ENCODE measurements at places on chromosomes 2 and 18. TPM values are rescaled to one million over a fixed set of nuclear protein-coding genes. Genes with fewer than 3 reads are reported as not detected.

Gene OTOF
- not detected for total RNA-seq

Gene LYG2
- total RNA-seq, result not detected

- no peak overlapping the region for H3K4me3 ChIP-seq
- no peak overlapping the region for H3K27ac ChIP-seq
- no peaks in the 10 kb centered on the region for H3K4me1 ChIP-seq
- no peaks in the 10 kb centered on the region for H3K36me3 ChIP-seq
- no peak for DNase-seq
- H3K27me3 ChIP-seq, result no peaks in the 10 kb centered on the region
These were observed 141.6 kb downstream of the CCDC148 start for GRCh38 chr2:158315000-158315399.

DNA sequence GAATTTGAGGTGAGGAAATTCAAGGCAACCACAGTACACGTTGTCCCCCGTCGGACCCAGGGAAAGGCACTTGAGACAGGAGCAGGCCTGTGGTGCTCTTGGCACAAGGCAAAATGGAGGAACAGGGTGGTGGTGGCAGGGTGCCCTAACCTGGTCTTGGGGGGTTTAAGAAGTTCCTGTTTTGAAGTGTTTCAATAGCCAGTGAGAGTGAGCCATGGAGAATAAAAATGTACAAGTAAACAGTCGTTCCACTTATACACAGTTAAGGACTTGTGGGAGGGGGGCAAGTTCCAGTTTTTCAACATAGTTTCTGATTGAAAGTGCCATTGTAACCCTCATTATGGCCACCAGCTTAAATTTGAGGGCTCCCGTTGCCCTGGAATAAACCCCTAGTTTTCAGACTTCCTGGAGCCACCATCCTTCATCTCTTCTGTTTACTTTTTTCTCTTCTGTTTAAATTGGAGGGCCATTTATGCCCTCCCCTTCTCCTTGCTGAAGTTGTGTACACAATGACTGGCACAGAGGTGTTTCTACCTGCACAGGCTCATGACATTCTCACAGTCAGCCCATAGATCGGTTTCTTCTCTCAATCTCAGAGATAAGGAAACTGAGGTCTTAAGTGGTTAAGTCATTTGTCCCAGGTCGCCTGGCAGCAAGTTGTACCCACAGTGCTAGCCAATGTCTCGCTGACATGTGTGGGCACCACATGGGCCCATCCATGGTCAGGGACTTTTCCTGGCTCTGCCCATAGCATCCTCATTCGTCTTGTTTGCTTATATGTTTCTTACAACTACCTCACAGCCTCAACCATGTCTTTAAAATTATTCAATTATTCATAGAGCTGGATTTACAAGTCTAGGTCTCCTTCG, 66.0 kb upstream of the ST3GAL5 start:
- DNase-seq, result no peak
- no peaks in the 10 kb centered on the region for H3K27me3 ChIP-seq
- peaks cover 14% of the 10 kb centered on the region for H3K4me1 ChIP-seq
- no peaks in the 10 kb centered on the region for H3K36me3 ChIP-seq
- H3K27ac ChIP-seq, result no peak overlapping the region

DNA sequence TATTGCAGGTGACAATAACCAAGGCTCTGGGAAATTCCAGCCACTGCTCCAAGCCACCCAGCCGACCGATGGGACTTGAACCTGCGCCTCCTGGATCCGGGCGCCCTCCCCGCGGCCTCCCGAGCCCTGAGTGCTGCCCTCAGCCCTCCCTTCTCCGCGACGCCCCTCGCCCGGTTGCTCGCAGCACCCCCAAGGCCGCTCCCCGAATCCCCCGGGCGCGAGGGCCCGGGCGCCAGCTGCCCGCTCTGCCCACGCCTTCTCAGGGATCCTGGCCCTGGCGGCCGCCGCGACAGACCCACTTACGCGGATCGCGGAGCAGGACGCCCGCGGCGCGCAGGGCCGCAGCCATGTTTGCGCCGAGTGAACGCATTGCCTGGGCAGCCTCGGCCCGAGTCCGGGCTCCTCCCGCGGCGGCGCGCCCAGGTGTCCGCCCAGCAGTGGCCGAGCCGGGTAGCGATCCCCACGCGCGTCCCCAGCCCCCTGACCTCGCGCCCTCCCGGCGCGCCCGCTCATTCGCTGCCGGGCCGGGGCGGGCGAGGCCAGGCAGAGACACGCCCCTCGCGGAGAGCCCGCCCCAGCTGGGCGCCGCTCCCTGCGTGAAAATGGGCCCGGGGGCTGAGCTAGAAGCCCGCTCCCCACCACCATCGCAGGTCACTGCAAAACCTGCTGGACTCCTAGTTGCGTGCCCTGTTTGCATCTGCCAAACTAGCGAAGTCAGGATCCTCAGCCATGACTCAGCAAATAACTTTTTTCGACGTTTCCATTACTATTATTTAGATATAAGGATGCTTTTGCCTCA, at the start of gene FECH:
TSS of gene FECH (minus strand) at position 452 of the 799 bp plus-strand sequence. CDS start at position 370, 82 bp downstream.
- H3K27ac ChIP-seq, result peak within 1 kb of the TSS; percentile 81
- H3K36me3 ChIP-seq, result peaks cover 13% of the 10 kb centered on the region
- no peaks in the 10 kb centered on the region for H3K27me3 ChIP-seq
- peaks cover 15% of the 10 kb centered on the region for H3K4me1 ChIP-seq
- peak; percentile 61 for DNase-seq

DNA sequence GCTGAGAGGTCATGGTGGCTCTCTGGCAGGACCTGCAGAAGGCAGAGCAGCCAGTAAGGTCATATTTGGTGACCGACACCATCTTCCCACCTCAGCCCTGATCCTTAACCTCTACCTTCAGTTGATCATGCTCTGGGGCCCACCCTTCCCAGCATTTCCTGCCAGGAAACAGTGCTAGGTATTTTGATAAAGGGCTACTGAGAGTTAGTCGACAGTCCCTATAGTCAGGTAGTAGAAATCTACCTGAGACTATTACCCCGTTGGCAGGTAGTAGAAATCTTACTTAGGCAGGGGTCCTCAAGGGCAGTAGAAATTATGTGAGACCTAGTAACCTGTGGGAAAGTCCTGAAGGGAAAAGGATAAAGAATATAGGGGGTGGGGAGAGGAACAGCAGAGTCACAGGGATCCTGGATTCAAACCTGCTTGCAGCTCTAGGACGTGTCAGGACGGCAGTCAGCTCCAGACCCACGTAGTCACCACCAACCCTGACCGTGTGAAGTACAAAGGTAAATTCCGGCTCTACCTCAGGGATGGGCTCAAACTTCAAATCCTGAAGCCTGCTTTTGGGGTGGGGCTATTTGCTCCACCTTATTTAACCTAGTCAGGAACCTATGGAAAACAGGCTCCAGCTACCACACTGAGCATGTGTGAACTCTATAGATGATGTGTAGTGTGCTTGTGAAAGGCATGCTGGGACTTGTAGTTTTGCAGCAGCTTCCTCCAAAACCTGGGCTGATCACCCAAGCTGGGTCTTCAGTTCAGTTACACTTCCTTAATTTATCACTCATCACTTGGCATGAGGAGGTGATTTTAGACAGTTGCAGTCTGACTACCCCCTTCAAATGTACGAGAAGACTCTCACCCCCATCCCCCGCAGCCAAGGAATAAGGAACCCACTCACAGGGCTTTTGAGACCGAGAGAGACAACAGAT, at the start of gene DQX1:
TSS of gene DQX1 (minus strand) at position 515 of the 932 bp plus-strand sequence. CDS start at position 13, 502 bp downstream.
- DNase-seq, result peak; percentile 78
- H3K4me3 ChIP-seq, result peak within 1 kb of the TSS; percentile 71
- peak within 1 kb of the TSS; percentile 91 for H3K27ac ChIP-seq
- H3K27me3 ChIP-seq, result no peaks in the 10 kb centered on the region
- peaks cover 38% of the 10 kb centered on the region for H3K36me3 ChIP-seq

- H3K27me3 ChIP-seq, result no peaks in the 10 kb centered on the region
- no peaks in the 10 kb centered on the region for H3K36me3 ChIP-seq
- no peak overlapping the region for H3K4me3 ChIP-seq
- H3K4me1 ChIP-seq, result peaks cover 5% of the 10 kb centered on the region
- H3K27ac ChIP-seq, result no peak overlapping the region
These were observed 2.2 kb downstream of the HMSD start for GRCh38 chr18:63951302-63951705.

- H3K27ac ChIP-seq, result no peak overlapping the region
- H3K4me3 ChIP-seq, result no peak overlapping the region
- H3K27me3 ChIP-seq, result no peaks in the 10 kb centered on the region
These were observed 165.6 kb downstream of the ARL6IP6 start for GRCh38 chr2:152883951-152884487.

DNA sequence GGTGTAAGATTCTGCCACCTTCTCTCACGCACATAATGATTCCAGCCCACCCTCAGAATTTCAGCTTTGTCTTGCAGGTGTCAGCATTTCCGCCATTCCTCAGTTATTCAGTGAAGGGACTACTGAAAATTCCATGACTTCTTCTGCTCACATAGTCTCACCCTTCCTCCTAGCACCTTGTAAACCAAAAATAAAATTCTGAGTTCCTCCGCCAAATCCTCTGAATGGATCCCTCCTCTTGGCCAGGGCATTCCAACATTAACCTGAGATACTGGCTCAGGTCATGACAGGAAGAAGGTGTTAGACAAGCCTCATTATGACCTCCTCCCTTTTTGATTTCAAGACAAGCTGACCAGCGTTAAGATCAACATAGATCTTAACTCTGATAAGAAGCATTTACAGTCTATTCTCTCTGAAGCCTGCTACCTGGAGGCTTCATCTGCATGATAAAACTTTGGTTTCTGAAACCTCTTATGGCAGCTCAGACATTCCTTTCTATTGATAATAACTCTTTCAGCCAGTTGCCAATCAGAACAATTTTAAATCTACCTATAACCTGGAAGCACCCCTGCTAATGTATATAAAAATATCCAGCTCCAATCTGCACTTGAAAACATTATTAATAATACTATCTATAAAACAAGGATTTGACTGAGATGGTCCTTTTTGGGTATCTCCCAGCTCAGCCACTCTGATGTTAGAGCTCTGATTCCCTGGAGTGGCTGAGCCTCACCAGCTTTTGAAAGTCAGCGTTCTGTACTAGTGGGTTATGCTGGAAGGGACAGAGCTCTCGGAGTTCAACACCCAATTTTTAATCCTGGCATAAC, 136.4 kb upstream of the APCDD1 start:
- H3K4me1 ChIP-seq, result peaks cover 18% of the 10 kb centered on the region
- H3K27me3 ChIP-seq, result no peaks in the 10 kb centered on the region
- no peak overlapping the region for H3K4me3 ChIP-seq
- DNase-seq, result no peak
- H3K36me3 ChIP-seq, result no peaks in the 10 kb centered on the region

DNA sequence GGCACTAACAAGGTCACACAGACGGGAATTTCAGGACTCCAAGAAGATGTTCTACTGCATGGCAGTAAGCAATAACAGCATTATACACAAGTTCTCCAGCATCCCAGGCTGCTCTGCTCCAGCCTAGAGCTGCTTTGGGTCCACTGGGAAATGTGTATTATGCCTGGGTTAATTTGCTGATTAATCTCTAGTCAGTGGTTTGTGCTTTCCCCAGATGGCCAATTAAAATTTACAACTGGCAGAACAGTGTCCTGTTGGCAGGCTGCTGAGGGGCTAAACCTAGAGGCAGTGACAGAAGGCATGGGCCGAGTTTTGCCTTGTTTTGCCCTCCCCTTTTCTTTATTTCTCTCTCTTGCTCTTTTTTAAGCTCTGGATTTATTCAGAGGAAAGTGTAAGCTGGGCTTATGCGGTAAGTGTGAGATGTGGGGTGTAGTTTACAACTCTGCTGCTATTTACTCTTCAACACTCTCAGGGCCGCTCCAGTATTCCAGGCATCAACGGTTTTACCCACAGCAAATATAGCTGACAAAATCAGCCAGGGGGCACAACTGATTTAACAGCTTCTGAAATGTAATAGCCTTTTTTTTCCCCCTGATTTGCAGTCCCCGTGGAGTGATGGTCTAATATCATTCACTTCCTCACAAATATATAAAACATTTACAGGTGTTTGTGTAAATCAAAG, 348.0 kb downstream of the GPD2 start:
- no peak overlapping the region for H3K27ac ChIP-seq
- DNase-seq, result no peak
- no peaks in the 10 kb centered on the region for H3K36me3 ChIP-seq
- no peaks in the 10 kb centered on the region for H3K4me1 ChIP-seq

- H3K27ac ChIP-seq, result no peak overlapping the region
- H3K27me3 ChIP-seq, result no peaks in the 10 kb centered on the region
- DNase-seq, result no peak
- H3K36me3 ChIP-seq, result no peaks in the 10 kb centered on the region
These were observed 120.8 kb downstream of the NFATC1 start for GRCh38 chr18:79516441-79516931.

DNA sequence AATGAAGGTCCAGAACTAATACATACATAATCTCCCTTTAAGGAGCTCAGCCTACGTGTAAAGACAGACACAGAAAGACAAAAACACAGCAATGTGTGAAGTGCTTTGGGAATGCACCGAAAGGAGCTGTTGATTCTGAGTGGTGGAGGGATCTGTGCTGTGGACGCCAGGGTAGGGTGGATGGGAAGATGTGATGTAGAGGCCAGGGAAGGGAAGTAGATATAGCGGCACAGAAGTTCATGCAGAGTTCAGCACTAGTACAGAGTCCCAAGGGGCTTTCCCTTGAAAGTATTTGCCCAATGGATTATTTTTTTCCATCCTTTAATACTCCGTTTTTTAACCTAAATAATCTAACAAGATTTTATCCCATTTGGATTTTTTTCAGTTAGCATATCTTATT, 32.1 kb upstream of the DOCK10 start:
- H3K4me3 ChIP-seq, result no peak overlapping the region
- peaks cover 5% of the 10 kb centered on the region for H3K4me1 ChIP-seq
- no peak for DNase-seq
- H3K36me3 ChIP-seq, result no peaks in the 10 kb centered on the region
- H3K27me3 ChIP-seq, result peaks cover 12% of the 10 kb centered on the region

DNA sequence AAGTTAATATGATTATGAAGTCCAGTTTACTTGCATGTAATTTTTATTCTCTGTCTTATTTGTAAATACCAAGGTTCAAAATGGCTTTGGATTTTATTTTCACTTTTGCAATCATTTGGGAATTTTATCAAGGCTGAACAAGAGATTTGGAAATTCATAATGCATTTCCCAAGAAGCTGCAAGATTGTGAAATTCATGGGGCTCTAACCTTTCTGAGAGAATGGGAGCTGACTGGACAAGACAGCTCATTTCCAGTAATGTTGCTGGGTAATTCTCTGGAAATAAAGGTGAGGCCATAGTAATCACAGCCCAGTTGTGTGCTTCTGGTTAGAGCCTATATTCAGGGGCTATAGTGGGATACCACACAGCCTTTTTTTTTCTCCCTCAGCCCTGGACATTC, 21.5 kb upstream of the NABP1 start:
- DNase-seq, result peak; percentile 94
- H3K36me3 ChIP-seq, result no peaks in the 10 kb centered on the region
- H3K27me3 ChIP-seq, result no peaks in the 10 kb centered on the region
- peaks cover 21% of the 10 kb centered on the region for H3K4me1 ChIP-seq
- no peak overlapping the region for H3K4me3 ChIP-seq

DNA sequence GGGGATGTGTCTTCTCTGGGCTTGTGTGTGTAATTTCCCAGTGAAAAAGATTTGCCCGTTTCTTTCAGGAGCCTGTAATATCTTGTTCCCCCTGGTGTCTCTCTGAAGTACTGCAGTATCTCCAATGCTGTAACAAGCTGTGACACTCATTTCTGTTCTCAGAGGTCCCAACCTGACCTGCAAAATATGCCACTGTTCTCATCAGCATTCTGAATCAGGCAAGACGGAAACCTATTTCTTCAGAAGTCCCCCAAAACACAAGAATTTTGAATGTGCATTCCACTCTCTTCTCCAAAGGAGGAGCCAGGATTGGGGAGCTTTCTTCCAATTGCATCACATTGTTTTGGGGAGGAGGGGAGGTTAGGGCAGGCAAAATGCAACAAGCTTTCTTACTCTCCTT, 77.0 kb upstream of the CNGA3 start:
- no peaks in the 10 kb centered on the region for H3K27me3 ChIP-seq
- DNase-seq, result peak; percentile 63
- no peaks in the 10 kb centered on the region for H3K36me3 ChIP-seq
- no peak overlapping the region for H3K4me3 ChIP-seq
- H3K4me1 ChIP-seq, result peaks cover 13% of the 10 kb centered on the region

GRCh38 chr2:229591611-229592010, 122.7 kb downstream of the DNER start:
- H3K27me3 ChIP-seq, result no peaks in the 10 kb centered on the region
- H3K27ac ChIP-seq, result no peak overlapping the region
- peaks cover 9% of the 10 kb centered on the region for H3K4me1 ChIP-seq
- no peaks in the 10 kb centered on the region for H3K36me3 ChIP-seq
- H3K4me3 ChIP-seq, result no peak overlapping the region

Data from MCF 10A (cell line).